Activated T-cell treated with anti-CD3 and anti-CD28 coated beads for 4 hours (primary cell): ENCODE measurements at places on chromosomes 16 and 17.
A peak's percentile ranks its signal among the peaks of the same experiment; 100 is the strongest.

DNA sequence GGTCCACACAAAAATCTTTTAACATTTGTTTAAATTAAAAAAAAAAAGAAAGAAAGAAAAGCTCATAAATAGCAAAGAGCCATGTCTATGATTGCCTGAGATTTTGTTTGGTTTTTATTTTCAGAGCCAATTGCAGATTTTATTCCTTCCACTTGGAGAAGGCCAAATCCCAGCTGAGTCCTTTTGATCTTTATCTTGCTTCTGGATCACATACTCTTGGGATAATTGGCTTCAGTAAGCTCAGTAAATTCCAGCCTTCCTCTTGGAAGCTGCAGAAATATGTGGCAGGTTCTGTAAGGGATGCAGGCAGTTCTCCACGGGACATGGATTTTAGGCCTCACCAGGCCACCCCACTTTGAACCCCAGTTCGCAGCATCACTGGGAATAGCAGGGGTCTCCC is 63.3 kb upstream of the TMC5 start:
- DNase-seq: no peak

- no peak for DNase-seq
These were observed 45.4 kb downstream of the HNF1B start for GRCh38 chr17:37699285-37699973.

DNA sequence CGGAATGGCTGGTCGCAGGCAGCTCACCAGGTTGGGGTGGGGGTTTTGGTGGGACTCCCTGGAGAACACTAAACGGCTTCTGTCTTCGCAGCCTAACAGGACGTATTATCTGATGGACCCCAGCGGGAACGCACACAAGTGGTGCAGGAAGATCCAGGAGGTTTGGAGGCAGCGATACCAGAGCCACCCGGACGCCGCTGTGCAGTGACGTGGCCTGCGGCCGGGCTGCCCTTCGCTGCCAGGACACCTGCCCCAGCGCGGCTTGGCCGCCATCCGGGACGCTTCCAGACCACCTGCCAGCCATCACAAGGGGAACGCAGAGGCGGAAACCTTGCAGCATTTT is 59.7 kb downstream of the PDPK1 start:
- no peak for DNase-seq

DNA sequence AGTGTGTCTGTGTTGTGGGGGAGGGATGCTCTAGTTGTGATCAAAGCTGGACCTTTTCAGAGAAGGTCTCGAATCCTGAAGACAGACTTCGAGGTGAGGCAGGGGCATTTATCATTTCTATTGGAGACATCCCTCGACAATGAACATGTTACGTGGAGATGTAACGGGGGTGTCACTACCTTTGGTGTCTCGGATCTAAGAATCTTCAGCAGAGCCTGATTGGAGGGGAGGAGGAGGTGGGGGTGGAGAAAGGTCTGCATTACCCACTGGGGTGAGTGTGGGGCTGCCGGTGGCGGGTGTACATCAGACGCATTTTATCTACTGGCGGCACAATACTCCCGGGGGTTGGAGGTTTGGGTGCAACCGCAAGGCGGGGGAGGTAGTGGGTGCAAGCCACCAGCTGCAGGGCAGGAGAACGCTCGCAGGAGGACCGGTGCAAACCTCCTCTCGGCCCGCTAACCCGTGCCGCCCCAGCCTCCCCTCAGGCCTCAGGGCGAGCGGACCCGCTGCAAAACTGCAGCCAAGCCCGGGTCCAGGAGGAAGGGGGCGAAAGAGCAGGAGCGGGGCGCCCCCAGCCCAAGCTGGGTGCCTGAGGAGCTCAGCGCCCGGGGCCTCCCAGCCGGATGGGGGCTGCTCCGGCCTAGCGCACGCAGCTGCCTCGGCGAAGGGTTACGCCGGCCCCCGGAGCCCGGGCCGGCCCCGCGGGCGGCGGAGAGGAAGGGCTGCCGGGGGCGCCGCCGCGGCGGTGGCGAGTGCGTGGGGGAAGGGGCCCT is 735 bp downstream of the ZNF652 start:
- peak; percentile 62 for DNase-seq

DNA sequence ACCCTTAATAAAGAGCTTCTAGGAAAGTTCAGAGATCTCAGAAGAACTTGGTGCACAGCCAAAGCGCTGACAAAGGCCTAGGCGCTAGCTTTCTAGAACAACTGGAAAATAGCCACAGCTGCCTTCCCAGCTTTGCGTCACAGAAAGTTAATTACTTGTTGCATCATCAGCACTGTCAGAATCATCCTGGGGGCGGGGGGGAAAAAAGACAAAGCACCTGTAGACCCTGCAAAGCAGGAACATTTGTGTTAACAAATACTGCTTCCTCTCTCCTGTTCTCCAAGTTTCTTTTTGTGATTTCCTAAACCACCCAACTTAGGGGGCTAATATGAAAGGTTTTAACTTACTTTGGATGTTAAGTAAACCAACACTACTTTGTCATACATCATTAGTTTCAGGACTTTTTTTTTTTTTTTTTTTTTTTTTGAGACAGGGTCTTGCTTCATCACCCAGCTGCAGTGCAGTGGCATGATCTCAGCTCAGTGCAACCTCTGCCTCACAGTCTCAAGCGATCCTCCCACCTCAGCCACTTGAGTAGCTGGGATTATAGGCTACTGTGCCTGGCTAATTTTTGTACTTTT is 4.8 kb upstream of the AARSD1 start:
- DNase-seq: no peak

GRCh38 chr16:67086822-67087221 is 22.9 kb upstream of the PHAF1 start:
- DNase-seq: no peak

GRCh38 chr17:79982986-79983385 is 52.7 kb downstream of the TBC1D16 start:
- no peak for DNase-seq

GRCh38 chr17:64074704-64075426 is 54.4 kb upstream of the ICAM2 start:
- DNase-seq: no peak
